ENCODE measurements at places on chromosomes 3 and 15.

DNA sequence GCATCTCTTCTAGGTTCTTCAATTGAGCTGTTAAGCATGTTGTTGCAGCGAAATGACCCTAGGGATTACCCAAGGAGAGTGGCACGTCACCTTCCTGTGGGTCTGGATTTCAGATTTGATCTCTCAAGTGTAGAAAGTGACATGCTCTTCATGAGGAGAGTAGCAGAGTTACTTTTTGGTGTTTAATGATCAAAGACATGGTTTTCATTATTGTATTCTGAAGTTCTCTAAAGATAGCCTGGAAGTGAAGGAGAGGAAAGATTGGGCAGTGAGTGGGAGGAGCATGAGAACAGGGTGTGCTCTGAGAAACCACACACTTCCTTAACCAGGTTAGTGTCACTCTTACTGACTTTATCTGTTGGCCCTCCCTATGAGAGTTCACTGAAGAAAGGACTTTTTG, 153.6 kb downstream of the AKAP13 start:
- no peak for DNase-seq

- no peak for DNase-seq
Observed at GRCh38 chr15:29698030-29698701, 124.1 kb downstream of the TJP1 start.

DNA sequence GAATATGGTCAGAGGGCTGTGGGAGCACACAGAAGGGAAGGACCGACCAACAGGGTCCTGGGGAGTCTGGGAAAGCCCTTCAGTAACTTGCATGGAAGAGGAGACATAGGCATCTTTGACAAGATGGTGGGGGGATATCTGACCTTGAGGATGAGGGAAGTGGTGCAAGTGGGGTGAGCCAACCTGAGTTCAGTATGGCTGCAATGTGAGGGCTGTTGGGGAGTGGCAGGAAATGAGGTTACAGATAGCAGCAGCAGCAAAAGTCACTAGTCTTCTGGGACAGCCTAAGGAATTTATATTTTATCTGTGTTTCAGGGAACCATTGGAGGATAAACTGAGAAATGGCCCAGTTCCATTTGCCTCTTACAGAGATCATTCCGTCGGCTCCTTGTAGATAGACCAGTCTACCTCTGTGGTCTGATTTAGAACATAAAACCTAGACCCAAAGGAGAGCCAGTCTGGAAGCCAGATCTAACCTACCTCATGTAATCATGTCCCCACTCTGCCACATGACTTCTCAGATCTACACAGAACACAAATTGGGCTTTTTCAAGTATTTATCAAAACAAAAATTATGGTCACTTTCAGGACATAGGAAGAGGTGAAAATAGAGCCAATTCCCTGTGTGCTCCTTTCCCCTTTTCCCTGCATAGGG, 75.6 kb downstream of the ST6GAL1 start:
- no peak for DNase-seq

DNA sequence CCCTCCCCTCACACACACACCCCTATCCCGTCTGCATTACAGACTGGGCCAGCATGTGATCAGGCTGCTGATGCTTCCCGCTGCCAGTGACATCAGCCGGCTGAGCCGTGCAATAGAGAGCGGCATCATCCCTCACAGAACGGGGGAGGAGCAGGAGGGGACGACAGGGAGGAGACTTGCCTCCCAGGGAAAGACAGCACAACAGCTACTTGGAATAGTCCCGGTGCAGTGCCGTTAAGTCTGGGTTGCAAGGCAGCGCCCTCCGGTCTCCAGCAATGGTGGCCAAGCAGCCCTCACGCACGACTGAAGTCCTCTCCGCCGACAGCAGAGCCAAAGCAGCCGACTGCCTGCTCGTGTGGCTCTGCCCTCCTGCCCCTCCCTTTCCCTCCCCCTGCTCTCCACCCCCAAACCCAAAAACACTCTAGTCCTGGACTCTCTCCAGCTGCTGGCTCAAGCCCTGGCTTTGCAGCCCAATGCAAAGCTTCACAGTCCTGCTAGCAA, 31.5 kb upstream of the RPS17 start:
- peak; percentile 80 for DNase-seq

GRCh38 chr3:62781121-62781520, 94.1 kb downstream of the CADPS start:
- no peak for DNase-seq

DNA sequence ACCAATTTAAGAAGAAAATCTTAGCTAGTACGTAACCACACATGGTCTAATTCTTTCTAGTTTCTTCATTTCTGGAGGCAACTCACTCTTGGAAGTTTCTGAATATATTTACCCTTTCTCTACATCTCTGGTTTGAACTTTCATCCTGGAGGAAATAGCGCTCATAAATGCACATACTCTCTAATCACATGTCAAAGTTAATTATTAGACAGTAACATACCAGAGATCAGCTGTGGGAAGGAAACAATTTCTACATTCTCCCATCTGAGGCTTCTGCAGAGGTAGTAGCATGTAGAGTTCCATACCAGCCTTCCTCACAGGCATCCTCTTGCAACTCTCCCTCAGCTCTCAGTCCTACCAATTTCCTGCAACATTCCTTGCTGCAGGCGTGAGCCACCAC, 132.5 kb downstream of the RBPMS2 start:
- no peak for DNase-seq

DNA sequence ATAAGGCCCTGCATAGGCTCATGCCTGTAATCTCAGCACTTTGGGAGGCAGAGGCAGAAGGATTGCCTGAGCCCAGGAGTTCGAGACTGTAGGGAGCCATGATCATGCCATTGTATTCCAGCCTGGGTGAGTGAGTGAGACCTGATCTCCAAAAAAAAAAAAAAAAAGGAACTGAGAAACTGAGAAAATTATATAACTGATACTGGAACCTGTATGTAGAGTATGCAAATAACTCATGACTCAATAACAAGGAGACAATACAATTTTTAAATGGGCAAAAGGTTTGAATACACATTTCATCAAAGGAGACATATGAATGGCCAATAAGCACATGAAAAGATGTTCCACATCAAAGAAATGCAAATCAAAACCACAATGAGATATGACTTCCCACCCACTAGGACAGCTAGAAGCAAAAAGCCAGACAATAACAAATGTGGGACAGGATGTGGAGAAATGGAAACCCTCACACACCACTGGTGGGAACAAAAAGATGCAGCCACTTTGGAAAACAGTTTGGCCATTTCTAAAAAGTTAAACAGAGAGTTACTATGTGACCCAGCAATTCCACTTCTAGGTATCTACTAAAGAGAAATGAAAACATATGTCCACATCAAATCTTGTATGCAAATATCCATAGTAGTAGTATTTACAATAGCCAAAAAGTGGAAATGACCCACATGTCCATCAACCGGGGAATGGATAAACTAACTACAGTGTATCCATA, 70.7 kb downstream of the IQSEC1 start:
- no peak for DNase-seq

- DNase-seq: no peak
Observed at GRCh38 chr3:149678351-149678950, 20.6 kb upstream of the WWTR1 start.

GRCh38 chr3:111107662-111108035, 36.0 kb downstream of the NECTIN3 start:
- DNase-seq: no peak

DNA sequence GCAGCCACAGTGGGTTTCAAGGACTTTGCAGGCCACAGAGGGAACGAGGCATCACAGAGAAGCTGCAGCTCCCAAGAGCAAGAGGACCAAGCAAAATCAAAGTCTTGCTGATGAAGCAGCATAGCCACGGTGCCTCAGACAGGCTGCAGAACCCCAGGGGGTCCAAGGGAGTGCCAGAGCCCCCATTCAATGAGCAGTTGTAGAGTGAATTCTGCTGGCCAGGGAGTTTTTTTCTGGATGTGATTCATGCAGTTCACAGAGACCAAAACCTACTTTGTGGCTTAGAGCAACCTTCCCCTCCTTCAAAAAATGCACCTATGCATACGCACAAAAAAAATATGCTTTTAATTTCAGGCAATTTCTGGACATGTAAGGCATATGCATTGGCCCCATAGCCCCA, 409.0 kb downstream of the VPS13C start:
- no peak for DNase-seq

- no peak for DNase-seq
Observed at GRCh38 chr15:83764201-83764838, 110.4 kb downstream of the ADAMTSL3 start.

DNA sequence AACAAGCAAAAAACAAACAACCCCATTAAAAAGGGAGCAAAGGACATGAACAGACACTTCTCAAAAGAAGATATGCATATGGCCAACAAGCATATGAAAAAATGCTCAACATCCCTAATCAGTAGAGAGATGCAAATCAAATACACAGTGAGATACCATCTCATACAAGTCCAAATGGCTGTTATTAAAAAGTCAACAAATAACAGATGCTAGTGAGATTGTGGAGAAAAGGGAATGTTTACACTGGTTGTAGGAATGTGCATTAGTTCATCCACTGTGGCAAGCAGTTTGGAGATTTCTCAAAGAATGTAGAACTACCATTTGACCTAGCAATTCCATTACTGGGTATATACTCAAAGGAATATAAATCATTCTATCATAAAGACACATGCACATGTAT, 44.5 kb downstream of the RIOX2 start:
- DNase-seq: no peak

GRCh38 chr3:138688871-138689299, 80.3 kb downstream of the FAIM start:
- no peak for DNase-seq

GRCh38 chr3:67037615-67038014, 39.5 kb downstream of the KBTBD8 start:
- no peak for DNase-seq

DNA sequence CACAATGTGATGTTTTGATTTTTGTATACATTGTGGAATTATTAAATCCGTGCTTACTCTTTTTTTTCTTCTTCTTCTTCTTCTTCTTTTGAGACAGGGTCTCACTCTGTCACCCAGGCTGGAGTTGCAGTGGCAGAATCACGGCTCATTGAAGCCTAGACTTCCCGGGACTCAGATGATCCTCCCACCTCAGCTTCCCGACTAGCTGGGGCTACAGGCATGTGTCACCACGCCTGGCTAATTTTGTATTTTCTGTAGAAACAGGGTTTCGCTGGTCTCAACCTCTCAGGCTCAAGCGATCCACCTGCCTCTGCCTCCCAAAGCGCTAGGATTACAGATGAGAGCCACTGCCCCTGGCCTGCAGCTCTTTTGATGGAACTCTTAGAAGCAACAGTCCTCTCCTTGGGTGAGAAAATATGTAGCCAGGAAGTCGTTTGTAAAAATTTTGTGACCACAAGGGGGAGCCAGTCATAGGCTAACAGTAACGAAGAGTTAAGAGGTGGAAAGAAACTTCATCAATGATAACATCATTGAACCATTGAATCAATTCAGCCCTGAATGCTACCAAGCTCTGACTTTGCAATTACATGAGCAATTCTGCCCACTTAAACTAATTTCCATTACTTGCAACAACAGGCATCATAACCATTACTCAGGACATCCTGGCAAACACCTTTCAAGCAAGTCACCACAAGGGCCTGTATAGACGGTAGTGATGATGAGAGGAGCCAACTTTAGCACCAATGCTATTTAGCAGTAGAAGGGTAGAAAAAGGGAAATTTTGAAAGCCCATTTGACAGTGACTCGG, 16.7 kb upstream of the CMTM7 start:
- DNase-seq: peak; percentile 53

GRCh38 chr15:67601073-67601472, 58.6 kb downstream of the MAP2K5 start:
- DNase-seq: no peak

DNA sequence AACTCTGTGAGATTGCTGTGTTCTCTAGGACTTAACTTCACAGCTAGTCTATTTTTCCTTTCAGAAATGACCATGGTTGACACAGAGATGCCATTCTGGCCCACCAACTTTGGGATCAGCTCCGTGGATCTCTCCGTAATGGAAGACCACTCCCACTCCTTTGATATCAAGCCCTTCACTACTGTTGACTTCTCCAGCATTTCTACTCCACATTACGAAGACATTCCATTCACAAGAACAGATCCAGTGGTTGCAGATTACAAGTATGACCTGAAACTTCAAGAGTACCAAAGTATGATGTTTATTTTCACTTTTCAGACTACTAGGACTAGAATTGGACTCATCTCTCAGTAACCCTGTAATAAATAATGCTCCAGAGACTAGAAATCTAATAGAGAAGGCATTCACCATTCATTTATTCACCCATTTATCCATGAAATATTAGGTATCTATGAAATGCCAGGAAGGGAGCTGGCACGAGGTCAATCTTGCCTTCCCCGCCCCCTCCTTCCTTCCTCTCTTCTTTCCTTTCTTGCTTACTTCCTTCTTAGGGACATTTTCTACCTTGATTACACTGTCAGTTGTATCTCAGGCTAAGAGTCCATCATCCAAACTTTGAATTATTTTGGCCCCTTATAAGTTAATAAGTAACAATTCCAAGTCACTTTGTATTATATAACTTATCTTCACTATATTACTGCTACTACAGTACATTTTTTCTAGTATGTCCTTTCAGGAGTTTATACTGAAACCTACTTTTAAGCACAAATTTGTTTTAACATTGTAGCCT, 91.0 kb downstream of the PPARG start:
- no peak for DNase-seq

GRCh38 chr3:78476076-78476475, 1291.7 kb downstream of the ROBO1 start:
- DNase-seq: no peak

DNA sequence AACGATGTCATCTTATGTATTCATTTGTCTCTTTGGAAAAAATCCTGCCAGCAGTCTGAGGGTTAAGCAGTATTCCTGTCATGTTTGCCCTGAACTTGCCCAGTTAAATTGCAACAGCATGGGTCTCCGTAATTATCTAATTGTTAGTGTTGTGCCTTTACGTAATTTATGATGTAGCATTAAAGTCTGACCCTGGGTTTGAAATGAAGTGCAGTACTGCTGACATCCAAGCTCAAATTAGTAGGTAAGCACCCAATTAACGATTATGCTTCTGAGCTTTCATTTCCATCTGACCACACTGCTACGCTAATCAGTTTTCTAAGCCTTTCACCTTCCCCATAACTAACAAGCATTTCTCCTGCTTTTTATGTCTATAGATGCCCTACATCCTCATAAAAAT, 241.8 kb downstream of the ARRDC4 start:
- DNase-seq: no peak

- no peak for DNase-seq
Observed at GRCh38 chr15:29704950-29705597, 117.2 kb downstream of the TJP1 start.

DNA sequence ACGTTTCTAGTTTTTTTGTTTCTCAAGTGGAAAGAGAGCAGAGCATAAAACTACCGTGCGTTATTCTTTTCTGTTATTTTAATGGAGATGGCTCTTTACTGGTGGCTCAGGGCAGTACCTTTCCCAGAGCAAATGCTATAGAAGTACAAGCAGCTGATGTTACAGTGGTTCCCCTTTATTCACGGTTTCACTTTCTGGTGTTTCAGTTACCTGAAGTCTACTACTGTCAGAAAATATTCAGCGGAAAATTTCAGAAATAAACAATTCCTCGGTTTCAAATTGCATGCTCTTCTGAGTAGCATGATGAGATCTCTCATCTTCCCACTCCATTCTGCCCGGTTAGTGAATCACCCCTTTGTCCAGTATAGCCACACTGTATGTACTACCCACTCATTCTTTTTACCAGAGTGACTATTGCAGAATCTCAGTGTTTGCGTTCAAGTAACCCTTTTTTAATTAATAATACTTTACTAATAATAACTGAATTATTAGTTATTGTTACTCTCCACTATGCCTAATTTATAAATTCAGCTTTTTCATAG, 597.5 kb upstream of the ROBO2 start:
- no peak for DNase-seq
